ENCODE measurements at places on chromosomes 16 and 17.

GRCh38 chr16:59566446-59566845 is 832.3 kb upstream of the GOT2 start:
- DNase-seq = no peak

DNA sequence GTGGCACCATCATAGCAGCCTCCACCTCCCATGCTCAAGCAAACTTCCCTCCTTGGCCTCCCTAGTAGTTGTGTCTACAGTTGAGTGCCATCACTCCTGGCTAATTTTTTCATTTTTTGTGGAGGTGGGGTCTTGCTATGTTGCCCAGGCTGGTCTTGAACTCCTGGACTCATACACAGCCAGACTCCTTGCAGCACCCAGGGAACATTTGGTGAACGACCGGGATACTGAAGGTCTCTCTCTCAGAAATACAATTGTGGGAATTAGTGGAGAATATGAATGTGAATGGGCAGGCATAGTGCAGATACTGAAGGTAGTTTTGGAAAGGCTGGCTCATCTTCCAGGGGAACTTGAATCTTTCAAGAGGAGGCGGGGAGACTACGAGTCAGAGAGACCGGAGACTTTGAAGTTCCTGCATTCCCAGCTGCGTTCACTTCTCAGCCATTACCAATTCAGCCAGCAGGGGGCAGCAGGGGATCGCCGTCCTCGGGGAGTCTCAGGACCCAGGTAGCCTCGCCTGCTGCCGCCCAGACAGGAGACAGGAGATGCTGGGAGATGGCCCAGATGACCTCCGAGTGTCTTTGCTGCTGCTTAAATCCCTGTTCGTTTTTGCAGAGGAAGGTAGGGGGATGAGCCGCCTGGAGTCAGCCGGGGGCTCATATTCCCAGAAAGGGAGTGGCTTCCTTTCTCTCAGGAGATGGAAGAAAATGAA is 68.6 kb downstream of the HAPSTR1 start:
- DNase-seq = no peak

- DNase-seq = no peak
Observed at GRCh38 chr17:74276051-74276476, 2.0 kb downstream of the DNAI2 start.

DNA sequence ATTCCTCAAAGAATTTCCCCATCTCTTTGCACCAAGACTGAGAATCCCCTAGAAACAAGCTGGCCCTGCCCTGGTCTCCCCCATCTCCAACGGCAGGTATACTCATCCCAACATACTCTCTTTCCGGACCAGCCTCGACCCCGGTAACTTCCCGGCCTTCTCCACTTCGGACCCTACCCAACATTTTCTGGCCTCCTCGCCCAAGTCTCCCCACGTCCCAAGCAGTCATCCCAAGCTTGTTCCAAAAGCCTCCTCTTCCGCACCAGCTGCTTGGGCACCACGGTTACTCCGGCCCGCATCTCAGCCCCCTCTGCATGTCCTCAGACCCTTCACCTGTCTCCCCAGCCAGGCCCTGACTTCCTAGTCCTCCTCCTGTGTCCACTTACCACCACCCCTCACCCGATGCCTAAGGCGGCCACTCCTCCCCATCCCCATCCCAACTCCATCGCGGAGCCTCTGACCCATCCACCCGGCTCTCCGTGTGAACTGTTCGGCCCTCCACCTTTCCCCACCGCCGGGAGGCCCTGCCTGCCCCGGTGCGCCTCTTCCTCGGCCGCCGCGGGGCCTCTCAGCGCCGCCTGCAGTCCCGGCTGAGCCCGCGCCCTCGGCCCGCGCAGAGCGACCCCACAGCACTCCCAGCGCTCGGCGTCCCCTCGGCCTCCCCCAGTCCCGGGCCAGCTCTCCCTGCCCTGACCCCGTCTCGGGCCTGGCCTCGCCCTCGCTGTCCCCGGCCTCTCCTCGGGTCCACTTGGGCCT is 994 bp downstream of the PITPNA start:
- DNase-seq = peak; percentile 57

GRCh38 chr16:59905606-59906005 is 1171.5 kb upstream of the GOT2 start:
- no peak for DNase-seq

DNA sequence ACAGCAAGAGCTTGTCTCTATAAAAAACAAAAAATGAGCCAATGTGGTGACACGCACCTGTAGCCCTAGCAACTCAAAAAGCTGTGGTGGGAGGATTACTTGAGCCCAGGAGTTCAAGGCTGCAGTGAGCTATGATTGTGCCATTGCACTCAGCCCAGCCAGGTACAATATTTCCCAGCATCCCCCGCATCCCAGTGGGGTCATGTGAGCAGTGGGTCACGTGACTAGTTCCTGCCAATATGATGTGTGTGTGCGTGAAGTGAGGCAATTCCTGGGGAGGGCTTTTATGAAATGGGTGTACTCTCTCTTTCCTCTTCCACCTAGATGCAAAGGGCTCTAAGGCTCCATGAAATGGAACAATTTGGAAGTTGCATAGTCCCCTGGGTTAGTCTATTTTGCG is 81.3 kb downstream of the GSG1L start:
- no peak for DNase-seq

GRCh38 chr17:72136692-72137091 is 15.9 kb downstream of the SOX9 start:
- no peak for DNase-seq

DNA sequence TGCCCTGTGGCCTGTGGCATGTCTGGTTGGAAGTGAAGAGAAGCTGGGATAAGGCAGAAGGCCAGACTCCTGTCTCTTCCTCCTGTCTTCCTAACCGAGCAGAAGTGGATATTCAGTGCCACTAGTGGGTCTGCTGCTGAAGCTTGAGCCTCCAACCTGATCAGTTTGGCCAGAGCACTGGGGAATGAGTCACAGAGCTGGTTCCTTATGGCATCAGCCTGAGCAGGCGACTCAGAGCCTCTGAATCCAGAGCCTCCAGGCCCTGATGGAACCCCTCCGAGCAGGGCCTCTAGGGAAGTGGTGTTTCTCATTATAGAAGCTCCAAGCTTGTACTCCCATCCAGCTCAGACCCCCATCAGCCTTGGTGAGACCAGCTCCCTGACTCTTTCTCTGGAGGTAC is 2.0 kb downstream of the WSCD1 start:
- no peak for DNase-seq

DNA sequence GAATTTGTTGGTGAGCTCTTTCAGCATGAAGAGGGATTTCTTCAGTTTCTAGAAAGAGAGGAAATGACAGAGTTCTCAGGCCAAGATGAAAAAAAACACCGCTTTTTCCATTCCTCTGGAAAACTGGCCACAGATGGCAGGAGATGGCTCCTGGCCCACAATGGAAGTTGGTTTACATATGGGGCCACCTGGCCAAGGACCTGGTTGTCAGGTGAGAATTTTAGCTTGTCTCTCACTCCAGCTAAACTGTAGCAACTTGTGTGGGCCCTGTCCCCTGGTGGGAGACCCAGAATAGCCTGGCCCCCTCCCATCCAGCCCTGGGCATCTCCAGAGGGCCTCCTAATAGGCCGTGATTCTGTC is 33.6 kb downstream of the LGALS9 start:
- no peak for DNase-seq

- DNase-seq = no peak
Observed at GRCh38 chr17:6448473-6448872, 4.2 kb downstream of the PIMREG start.

- no peak for DNase-seq
Observed at GRCh38 chr16:57341441-57342303, 16.9 kb upstream of the CCL22 start.

DNA sequence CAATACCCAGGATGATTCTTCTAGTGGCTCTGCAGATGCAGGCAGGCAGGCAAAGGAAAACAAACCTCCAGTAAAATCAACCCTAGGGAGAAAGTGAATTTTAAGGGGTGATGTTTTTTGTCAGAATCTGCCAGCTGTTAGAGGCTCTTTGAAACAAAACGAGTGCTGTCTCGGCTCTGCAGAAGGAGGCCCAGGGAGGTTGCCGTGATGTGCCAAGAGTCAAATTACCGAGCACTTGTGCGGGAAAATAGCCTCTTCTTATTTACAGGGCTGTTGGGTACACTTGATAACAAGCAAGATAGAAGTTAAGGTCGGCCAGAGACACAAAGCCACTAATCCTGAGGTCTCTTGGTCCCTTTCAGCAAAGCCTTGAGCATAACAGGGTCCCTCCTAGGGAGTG is 68.9 kb upstream of the EEF2KMT start:
- DNase-seq = no peak

DNA sequence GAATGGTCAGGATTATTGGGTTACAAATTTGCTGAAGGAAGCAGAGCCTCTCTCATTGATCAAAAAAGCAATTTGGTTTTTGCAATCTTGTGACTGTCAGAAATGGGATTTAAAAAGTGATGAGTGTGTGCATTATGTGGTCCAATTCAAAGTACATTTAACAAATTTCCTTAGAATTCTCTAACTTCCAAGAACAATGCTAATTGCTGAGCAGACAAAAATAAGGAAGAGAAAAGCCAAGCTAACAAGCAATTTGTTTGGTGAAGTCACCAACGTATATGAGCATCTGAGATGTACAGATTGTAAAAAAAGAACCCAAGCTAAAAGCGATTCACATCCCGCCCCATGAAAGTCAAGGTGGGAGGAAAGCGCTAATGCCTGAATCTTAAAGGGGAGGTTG is 1643.9 kb downstream of the CDH8 start:
- no peak for DNase-seq

DNA sequence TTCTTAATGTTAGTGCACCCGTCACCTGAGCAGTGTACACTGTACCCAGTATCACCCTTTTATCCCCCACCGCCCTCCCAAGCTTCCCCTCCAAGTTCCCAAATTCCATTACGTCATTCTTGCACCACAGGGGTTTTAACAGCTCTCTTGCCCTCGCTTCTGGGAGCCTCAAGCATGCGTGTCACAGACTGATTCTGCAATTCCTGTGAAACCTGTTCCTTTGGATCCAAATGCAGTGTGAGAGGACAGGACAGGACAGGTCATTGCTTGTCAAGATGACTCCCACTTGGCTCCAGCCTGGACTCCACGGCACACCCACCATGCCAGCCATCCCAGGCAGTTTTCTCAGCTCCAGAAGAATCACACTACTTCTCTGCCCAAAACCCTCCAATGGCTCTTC is 44.1 kb downstream of the CYB5D2 start:
- DNase-seq = no peak

DNA sequence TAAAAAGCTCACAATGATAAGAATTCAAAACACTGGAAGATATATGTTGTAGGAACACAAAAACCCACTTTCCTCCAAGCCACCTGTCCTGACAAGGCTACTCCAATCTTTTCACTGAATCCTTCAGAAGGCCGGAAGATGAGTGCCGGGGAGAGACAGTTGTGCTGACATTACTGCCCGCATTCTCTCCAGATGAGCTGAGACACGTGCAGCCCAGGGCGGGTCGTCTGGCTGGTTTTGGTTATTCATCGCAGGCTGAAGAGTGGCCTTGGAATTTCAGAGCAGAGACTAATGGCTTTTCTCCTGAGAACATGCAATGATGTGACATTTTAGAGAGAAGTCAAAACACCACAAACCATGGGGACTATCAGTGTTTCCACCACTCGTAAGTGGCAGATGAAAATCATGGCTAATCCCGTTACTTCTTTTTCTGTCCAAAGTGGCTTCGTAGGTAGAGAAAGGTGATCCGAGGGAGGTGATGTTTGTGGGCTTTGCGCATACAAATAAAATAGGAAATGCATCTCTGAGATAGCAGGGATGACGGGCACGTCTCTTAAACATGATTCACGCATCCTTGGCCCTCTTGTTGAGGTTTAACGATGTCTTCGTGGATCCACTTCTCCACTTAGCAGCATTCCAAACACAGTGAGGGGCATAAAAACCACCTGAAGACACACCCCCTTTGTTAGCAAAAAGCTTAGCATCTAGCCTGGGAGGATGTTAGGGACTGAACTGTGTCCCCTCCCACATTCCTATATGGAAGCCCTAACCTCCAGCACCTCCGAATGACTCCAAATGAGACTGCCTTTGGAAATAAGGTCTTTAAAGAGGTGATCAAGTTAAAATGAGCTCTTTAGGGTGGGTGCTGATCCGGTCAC is 134.0 kb downstream of the IRX3 start:
- DNase-seq = no peak

DNA sequence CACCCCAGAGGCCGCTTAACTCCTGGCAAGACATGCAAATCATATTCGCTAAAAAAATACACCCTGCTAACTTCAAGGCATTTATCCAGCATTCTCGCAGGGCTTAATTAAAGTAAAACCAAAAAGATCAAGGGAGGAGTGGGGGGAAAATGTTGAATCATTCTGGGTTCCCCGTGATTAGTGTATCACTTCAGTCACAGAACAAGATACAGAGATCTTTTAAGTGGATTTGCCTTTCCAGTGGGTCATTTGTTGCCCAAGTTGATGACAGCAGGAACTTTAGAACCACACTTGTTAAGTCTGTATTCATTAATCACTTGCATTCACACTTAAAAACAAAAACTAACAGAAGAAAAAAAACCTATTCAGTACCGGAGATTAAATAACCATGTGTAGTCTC is 17.3 kb downstream of the CRYBA1 start:
- no peak for DNase-seq

DNA sequence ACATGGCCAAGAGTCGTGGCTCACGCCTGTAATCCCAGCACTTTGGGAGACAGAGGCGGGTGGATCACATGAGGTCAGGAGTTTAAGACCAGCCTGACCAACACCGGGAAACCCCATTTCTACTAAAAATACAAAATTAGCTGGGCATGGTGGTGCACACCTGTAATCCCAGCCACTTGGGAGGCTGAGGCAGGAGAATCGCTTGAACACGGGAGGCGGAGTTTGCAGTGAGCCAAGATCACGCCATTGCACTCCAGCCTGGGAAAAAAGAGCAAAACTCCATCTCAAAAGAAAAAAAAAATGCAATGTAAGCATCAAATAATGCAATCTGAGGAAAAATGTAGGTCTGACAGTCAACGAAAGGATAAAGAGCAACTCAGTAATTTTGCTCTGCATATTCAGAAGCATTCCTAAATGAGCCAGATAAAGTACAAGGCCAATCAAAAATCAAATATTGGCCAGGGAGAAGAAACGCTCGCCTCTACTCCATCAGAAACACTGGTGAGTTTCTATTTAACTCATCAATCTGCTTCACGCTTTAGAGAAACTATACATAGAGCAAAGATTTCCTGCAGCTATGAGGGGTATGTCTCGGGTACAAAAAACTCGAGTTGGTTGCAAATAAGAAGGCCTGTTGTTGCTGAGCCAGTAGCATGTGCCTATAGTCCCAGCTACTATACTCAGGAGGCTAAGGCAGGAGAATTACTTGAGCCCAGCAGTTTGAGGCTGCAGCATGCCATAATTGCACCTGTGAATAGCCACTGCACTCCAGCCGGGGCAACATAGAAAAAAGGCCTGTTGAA is 3.7 kb downstream of the TXNDC11 start:
- no peak for DNase-seq

DNA sequence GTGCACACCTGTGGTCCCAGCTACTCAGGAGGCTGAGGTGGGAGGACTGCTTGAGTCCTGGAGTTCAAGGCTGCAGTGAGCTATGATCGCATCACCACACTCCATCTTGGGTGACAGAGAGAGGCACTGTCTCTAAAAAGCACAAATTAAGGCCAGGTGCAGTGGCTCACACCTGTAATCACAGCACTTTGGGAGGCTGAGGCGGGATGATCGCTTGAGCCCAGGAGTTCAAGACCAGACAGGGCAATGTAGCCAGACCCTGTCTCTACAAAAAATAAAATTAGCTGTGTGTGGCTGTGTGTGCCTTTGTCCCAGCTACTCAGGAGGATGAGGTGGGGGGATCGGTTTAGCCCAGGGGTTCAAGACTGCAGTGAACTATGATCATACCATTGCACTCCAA is 81.6 kb downstream of the BMERB1 start:
- DNase-seq = no peak
